ENCODE measurements at places on chromosomes 1 and 21. TPM values are rescaled to one million over a fixed set of nuclear protein-coding genes. Genes with fewer than 3 reads are reported as not detected.

ADAMTSL4 gene
- 2.6 TPM for total RNA-seq

DNA sequence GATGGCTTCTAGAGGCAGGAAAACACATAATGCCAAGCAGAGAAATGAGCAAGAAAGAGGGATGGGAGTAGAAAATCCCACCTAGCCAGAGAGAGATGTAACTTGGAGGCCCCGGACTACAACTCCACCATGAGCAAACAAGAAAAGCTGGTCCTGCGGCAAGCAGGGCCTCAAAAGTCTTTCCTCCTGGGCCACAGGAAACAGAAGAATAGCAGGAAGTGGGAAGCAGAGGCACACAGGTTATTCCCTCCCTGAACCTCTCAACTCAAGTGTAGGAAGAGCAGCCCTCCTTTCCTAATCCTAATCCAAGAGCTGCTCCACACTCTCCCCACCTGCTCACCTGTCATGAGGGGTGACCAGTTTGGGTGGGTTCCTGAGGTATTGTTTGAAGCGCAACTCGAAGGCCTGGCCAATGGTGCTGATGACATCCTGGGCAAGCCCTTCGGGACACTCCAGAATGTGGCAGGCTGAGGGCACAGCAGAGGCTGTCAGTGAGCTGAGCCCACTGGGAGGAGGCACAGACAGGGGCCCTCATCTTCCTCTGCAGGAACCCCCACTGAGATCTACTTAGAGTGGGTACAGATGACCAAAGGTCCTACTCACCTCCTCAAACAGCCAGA lies 3.1 kb downstream of the SHC1 start:
- DNase-seq = no peak
- H3K27ac ChIP-seq = no peak overlapping the region
- peaks cover 21% of the 10 kb centered on the region for H3K36me3 ChIP-seq
- peaks cover 51% of the 10 kb centered on the region for H3K4me1 ChIP-seq

GRCh38 chr1:214720561-214720960 lies 117.6 kb downstream of the CENPF start:
- H3K4me1 ChIP-seq = no peaks in the 10 kb centered on the region
- no peaks in the 10 kb centered on the region for H3K36me3 ChIP-seq
- H3K27me3 ChIP-seq = peaks cover 32% of the 10 kb centered on the region
- H3K27ac ChIP-seq = no peak overlapping the region
- no peak for DNase-seq

MYOG gene
- not detected for total RNA-seq

PSMA5 gene
- 108 TPM for total RNA-seq

- DNase-seq = no peak
- peaks cover 31% of the 10 kb centered on the region for H3K4me1 ChIP-seq
- H3K36me3 ChIP-seq = peaks cover 2% of the 10 kb centered on the region
These were observed 1.4 kb downstream of the UCK2 start for GRCh38 chr1:165828669-165829329.

DNA sequence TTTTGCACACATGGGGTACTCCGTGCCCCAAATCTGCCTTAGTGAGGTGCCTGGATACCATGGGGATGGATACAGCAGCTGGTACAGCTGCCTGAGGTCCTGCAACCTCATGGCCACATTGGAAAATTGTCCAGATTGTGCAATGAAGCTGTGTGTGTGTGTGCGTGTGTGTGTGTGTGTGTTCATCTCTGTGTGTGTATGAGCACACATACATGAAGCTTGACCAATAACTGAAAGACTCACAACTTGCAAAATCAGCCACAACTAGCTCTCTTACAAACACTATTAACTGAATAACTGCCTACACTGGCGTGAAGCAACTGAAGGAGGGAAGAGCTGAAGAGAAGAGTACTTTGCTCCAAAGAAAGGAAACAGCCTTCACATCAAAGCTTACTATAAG lies 78.1 kb downstream of the ERG start:
- H3K4me1 ChIP-seq = peaks cover 24% of the 10 kb centered on the region
- peaks cover 7% of the 10 kb centered on the region for H3K36me3 ChIP-seq
- H3K27me3 ChIP-seq = no peaks in the 10 kb centered on the region
- H3K4me3 ChIP-seq = no peak overlapping the region

DNA sequence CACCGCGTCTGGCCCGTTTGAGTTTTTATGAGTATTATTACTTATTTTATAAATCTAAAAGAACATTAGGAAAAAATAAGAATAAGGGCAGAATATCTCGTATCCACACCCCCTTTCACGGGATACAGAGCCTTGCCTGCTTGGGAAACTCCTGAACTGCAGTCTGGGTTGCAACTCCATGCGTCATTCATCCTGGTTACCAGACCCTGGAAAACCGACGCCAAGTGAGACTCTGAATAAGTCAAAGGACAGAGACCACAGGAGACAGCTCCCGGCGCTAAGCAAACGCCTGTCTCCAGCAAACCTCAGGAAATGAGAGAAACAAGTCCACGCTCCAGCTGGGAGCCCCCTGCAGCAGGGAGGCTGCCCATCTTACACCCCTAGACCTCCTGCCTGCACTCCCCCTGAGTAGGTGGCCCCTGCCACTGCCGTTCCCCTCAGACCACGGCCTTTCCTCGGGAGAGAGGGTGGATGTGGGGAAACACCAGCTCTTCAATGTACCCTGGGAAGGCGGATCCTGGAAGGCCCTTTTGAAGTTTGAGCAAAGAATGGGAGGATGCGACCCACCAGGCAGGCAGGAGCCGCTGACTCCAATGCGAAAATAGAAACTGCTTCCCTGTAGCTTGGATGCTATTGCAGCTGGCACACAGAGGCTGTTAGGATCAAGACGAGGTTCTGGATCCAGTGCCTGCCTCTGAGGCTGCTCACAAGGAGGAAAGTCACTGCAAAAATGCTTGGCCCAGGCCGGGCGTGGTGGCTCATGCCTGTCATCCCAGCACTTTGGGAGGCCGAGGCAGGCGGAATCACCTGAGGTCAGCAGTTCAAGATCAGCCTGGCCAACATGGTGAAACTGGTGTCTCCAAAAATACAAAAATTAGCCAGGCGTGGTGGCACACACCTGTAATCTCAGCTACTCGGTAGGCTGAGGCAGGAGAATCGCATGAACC lies 37.7 kb upstream of the GPR157 start:
- no peak for DNase-seq
- no peak overlapping the region for H3K4me3 ChIP-seq
- no peaks in the 10 kb centered on the region for H3K27me3 ChIP-seq
- H3K4me1 ChIP-seq = peaks cover 29% of the 10 kb centered on the region

GRCh38 chr1:91660708-91661107 lies 160.1 kb downstream of the CDC7 start:
- peaks cover 4% of the 10 kb centered on the region for H3K27me3 ChIP-seq
- no peak overlapping the region for H3K27ac ChIP-seq
- no peak overlapping the region for H3K4me3 ChIP-seq
